ENCODE measurements at places on chromosomes 4 and X. TPM values are rescaled to one million over a fixed set of nuclear protein-coding genes. Genes with fewer than 3 reads are reported as not detected.

Gene TMPRSS11D
- total RNA-seq = not detected

Gene SYP
- 0.92 TPM for total RNA-seq

Gene F8A2
- total RNA-seq = not detected

Gene PCDH7
- total RNA-seq = 5.7 TPM

GRCh38 chr4:141721174-141721573, 84.8 kb downstream of the IL15 start:
- no peak for DNase-seq

DNA sequence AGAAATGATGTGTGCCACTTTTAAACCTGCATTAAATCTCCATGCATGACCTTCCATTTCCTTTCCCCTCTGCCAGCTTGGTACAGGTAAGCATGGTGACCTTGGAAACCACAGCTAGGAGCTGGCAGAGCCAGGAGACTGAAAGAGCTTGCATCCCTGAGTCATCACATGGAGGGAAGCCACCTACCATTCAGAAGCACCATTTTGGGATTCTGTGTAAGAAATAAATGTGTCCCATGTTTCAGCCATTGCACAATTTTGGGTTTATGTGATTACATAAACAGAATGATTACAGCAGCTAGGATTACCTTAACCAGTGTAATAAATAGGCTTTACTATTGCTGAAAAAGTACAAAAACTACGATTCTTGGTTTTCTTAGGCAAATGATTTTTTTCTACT, 17.3 kb upstream of the CCDC149 start:
- DNase-seq = no peak

DNA sequence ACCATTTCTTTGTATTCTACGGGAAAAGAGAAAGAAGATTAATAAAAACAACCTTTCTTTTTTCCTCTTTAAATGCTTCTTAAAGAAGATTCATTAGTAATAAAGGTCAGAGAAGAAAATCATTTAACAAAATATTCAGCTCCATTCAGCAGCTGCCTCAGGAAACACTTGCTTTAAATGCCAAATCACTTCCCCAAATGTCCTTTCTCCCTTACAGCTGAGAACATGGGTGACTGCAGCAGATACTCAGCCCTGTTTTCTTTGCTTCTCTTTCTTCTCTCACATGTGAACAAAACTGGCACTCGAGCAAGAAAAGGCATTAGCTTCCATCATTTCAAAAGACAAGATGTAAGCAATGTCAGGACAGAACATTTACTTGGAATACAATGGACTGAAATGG, 120.2 kb downstream of the INPP4B start:
- DNase-seq = no peak

GRCh38 chr4:181674315-181674875, 568.8 kb upstream of the TENM3 start:
- no peak for DNase-seq

GRCh38 chr4:182429896-182430295, 186.7 kb downstream of the TENM3 start:
- no peak for DNase-seq

DNA sequence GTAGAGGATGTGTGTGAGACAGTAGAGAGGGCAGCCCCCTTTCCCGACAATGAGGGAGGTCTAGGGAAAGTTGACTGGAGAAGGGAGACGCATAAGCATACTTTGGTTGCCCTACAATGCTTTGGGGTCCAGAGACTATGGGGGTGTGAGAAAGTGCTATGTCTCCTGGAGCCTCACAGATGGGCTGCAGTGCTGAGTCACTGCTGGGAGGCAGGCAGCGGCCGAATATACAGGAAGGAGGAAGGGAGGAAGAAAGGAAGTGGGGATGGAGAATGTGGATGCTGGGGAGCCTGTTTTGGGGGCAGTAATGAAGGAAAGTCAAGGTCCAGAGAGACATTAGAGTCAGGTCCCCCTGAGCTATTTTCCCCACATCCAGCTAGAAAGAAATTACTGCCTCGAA, 12.7 kb downstream of the DRP2 start:
- DNase-seq = no peak
